Stimulated activated CD8-positive, alpha-beta memory T cell treated with anti-CD3 and anti-CD28 coated beads, Interleukin-15, amount 100 ng/mL, for 4 hours (primary cell): ENCODE measurements at places on chromosomes 2 and 18.

GRCh38 chr2:203994735-203995134 is 58.2 kb downstream of the ICOS start:
- DNase-seq, result no peak

DNA sequence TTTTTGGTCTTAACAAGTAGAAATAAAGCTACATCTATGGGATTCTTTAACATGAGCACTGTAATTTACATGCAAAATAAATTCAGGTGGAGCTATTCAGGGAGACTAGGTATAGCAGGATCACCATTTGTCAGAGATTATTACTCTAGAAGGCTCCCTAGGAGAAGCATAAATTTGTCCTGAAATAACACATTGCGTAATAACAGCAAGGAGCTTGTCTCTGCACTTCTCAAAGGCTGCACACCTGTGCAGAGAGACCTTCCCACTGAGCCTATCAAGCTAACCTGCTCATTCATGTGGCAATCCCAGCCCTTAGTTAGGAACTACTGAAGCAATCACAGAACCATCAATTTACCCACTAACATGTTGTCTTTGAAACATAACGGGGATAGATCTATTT is 437.4 kb upstream of the MC4R start:
- DNase-seq, result no peak

- no peak for DNase-seq
Observed at GRCh38 chr18:21851327-21851961, 110.9 kb downstream of the MIB1 start.

DNA sequence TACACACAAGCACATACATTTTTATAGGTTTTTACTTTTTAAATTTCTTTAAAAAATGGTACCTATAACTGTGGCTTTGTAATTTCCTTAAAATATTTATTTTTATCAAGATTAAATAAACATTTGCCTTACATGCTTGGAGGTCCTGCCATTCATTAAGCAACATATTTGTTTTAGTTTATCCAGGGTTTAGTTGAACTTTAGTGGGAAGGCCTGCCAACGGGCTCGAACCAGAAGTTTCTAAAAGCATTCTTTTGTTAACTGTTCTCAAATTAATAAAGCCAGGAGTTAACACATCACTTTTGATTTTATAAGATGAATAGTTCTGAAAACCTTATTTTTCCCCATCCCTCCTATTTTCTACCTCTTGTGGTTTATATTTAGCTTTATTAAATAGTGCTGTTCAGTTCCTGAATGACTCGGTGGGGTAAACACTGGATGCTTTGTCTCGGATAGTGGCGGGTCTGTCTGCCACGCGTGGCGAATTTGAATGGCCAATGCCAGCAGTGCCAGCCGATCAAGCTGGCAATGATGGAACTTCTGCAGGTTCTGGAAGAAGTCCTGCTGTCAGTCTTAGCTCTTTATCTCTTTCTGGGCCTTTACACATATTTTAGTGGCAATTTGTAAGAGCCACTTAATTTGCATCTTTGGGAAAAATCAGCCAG is 32.2 kb downstream of the SH3YL1 start:
- no peak for DNase-seq

- no peak for DNase-seq
Observed at GRCh38 chr2:118530976-118531375, 316.5 kb downstream of the EN1 start.

DNA sequence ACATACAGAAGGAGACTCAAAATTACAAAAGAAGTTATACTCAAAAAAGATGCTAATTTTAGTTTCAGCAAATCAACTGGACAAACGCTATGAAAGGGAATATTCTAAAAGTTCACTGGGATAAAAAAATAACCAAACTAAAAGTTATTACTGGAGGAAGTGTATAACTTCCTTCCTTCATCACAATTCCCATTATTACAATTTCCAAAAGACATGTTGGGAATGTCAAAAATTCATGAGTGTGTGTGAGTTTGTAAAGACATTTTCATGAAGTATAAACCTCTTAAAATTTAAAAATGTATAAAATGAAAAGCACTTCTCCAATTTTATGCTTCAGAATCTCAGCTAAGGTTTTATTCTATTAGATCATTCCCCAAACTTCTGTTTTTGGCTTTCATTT is 67.8 kb downstream of the MERTK start:
- DNase-seq, result no peak

DNA sequence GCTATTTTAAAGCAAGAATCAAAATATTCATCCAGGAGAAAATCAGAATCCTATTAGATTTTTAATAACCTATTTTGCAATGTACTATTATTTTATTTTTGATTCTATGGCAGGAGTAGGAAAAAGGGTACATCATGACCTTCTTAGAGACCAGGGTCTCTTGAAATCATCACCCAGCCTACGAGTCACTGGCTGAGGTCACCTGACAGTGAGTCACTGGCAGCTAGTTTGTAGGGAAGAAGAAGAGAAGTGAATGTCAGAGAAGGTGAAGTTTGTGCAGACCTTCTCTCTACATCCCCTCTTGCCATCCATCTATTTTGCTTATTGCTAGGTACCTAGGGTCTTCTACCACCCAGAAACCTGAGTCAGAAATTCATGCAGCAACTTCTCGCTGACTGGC is 144.2 kb downstream of the ALK start:
- DNase-seq, result no peak

DNA sequence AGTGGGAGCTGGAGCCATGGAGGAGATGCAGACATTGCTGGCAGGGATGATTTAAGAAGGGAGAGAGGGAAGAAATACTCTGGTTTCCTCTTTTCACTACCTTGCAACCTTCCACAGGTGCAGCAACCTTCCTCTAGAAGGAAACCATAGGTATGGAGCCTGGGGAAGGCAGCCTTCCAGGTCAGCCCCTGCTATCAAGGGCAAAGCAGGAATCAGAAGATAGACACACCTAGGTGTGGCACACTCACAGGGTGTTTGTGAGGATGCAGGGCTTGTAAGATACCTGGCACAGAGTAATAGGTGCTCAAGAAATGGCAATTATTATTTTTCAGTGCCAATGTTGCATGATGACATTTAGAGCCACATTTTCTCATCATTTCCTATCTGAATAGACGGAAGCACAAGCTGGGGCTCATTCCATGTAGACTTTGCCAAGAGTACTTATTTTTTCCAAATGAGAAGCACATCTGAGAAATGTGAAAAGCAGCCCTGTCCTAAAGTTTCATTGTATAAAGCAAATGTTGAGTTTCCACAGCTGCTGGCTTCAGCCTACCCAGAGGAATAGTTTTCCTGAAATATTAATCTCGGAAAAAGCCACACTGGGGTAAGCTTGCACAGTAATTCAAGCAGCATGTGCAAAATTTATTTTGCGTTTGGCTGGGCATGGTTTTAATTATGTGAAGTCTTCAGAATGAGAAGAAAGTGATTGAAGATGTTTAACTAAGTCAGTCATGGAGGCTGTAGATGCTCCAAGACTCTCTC is 20.6 kb downstream of the EVA1A start:
- no peak for DNase-seq

DNA sequence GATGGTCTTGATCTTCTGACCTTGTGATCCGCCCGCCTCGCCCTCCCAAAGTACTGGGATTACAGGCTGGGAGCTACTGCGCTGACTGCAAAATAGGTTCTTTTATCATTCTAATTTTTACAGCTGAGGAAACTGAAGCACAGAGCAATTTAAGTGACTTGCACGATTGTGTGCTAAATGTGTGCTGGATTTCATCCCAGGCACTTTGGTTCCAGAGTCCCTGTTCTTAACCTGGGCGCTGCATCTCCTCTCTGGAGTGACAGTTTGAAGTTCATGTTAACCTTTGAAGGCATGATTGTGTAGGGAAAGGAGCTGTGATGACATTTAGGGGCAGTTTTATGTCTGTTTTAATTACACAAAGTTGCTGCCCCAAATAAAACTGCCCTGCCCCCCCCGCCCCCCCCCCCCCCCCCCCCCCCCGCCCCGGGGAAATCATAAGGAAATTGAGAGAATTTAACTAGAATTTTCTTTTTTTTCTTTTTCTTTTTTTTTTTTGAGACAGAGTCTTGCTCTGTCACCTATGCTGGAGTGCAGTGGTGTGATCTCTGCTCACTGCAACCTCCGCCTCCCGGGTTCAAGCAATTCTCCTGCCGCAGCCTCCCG is 5.6 kb downstream of the ACSL3 start:
- no peak for DNase-seq

- DNase-seq, result no peak
Observed at GRCh38 chr2:164974221-164974620, 18.9 kb upstream of the SLC38A11 start.

GRCh38 chr2:9405636-9406035 is 17.7 kb downstream of the ITGB1BP1 start:
- no peak for DNase-seq

- DNase-seq, result no peak
Observed at GRCh38 chr18:24246143-24246542, 107.3 kb downstream of the CABYR start.

- no peak for DNase-seq
Observed at GRCh38 chr2:217691516-217691915, 311.3 kb downstream of the TNS1 start.

DNA sequence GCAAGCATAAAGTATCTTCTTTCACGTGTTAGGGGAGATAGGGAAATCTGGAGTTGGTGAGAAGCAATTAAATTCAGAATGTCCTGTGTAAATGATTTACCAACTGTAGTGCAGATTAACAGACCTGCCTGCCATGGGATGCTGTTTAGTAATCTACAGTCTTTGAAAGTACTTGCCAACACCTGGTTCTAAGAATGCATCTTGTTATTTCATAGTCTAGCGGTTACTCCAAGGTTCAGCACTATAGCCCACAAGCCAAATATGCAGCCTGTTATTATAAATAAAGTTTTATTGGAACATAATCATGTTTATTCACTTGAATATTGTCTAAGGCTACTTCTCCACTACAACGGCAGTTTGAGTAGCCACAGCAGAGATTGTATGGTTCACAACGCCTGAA is 100.8 kb downstream of the OSBPL6 start:
- DNase-seq, result no peak

GRCh38 chr2:8312861-8313830 is 368.7 kb upstream of the ID2 start:
- DNase-seq, result no peak

GRCh38 chr2:17580319-17580715 is 39.8 kb downstream of the VSNL1 start:
- DNase-seq, result no peak

DNA sequence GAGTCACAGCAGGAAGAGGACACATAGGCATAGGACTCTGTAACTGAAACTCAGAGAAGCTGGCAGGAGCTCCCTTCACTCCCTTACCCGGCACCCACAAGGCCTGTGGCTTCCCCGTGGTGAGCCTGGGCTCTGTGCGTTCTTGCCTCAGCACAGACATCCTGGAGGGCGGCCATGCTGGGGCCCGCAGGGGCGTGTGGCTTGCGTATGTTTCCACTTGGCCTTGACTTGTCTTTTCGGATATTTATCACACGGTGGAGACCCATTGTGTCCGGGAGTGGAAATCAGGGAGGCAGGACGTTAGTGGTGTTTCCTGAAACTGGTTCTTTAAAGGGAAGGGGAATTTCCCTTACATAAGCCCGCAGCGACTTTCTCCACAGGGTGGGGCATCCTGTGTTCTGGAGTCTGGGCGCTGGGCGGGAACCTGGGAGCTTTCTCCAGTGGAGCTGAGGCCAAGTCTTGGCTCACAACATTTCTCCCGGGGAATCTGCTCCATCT is 49.9 kb upstream of the EML6 start:
- no peak for DNase-seq
